H1 (cell line): ENCODE measurements at places on chromosomes 12 and 14.
A peak's percentile ranks its signal among the peaks of the same experiment; 100 is the strongest.

- DNase-seq: no peak
These were observed 16.3 kb upstream of the NAV3 start for GRCh38 chr12:77814386-77814785.

DNA sequence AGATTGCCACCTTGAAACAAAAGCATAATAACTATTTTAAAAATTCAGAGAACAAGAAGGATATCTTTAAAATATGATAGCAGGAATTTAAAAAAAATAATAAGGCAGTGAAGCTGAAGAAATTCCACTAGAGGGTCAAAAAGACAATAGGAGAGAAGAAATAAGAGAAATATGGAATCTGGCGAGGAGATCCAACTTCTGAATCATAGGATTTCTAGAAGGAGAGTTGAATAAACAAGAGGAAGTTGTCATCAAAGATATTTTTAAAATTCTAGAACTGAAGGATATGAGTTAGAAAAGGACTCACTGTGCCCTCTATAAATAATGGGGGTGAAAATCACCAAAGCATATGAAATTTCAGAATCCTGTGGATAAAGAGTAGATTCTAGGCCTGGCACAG lies 26.8 kb upstream of the TOMM20L start:
- DNase-seq: no peak

GRCh38 chr12:94792693-94793092 lies 142.3 kb upstream of the TMCC3 start:
- no peak for DNase-seq

DNA sequence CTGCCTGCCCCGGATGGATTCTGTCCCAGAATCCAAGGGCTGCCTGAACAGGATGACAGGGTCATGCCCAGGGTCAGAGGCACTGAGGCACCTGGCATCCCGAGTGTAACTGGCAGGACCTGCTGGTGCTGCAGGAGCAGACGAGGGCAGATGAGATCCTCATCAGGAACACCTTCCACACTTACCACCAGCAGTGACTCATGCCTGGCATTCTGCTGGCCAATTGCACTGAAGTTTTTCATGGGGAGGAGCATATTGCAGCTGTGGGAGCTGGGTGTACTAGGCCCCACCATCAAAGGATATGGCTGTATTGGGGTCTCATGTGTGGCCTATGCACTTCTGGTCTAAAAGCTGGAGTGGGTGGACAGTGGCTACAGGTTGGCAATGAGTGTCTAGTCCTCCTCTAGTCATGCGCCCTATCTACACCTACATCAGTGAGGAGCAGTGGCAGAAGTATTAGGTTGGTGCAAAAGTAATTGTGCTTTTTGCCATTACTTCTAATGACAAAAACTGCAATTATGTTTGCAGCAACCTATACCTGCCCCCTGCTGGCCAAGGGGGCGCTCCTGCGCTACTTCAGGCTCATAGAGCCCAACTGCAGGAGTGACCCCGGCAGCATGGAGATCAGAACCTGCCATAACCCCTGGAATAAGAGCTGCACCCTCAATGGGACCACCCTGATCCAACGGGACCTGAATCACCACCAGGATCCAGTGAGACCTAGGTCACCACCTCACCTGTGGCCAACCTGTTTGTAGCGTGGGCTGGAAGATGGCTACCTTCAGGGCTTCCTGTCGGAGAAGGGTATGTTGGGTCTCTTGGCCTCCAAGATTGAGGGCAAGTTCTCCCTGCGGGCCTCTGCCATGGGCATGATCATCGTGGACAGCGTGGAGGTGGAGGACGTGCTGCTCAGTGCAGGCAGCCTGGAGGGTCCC lies 8.0 kb upstream of the C12orf42 start:
- no peak for DNase-seq

DNA sequence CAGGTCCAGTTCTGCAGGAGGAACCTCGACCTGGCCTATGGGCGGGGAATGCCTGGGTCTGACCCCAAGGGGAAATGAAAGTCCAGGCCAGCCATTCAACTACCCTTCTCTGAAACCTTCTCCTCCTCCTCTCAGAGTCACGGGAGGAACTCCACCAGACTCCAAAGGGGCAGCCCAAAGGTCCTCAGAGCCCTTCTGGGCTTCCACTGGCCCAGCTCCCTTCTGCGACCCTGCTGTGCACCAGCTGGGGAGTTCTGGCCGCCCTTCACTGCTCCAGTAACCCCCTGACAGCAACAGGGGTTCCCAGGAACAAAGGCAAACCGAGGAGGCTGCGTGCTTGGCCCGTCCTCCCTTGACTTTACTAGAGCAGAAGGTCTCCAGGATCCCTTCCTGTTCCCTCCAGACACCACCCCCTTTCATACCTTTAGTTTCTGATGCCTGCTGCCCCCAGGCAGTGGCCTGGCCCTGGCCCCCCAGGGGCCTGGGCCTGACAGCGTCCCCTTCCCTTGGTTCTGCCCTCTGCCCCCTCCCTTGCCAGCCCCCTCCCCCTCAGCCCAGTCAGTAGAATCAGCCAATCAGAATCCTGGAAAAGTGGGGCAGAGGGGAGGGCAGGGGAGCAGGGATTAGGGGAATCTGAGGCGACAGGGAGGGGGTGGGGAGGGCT lies 850 bp upstream of the ZNF385A start:
- DNase-seq: no peak

DNA sequence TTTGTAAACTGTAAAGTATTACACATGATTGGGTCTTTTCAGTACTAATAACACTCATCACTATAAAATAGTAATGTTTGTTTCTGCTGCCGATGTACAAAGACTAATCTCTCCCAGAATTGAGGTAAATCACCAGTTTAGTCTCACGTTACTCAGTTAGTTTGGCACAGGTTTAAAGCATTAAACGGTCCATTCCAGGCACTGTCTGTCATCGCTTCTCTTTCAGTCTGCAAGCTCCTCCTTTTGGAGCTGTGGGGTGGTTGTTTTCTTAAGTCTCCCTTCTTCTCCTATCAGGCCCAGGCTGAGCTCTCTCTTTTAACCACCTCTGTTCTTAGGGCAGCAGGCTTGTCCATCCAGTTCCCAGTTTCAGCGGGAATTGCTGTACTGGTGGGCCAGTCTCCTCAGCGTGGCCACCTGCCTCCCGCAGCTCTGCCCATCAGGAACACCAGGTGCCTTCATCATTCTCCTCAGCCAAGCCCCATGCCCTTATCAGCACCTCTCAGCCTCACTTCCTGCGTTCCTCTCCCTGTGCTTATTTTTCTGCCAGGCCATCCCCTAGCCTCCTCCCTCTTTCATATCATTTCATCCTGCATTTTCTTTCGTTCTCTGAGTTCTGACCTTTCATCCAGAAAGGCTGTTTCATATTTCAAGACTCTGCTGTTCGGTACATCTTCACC lies 149.0 kb downstream of the TGFB3 start:
- no peak for DNase-seq

DNA sequence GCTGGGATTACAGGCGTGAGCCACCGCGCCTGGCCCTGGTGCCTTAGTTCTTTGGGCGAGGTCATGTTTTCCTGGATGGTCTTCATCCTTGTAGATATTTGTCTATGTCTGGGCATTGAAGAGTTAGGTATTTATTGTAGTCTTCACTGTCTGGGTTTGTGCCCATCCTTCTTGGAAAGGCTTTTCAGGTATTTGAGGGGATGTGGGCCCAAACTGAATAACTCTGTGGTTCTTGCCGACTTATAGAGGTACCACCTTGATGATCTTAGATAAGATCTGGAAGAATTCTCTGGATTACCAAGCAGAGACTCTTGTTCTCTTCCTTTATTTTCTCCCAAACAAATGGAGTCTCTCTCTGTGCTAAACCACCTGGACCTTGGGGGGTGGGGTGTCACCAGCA lies 18.9 kb downstream of the FGD4 start:
- no peak for DNase-seq

- no peak for DNase-seq
These were observed 12.3 kb upstream of the LBHD2 start for GRCh38 chr14:103071544-103072251.

DNA sequence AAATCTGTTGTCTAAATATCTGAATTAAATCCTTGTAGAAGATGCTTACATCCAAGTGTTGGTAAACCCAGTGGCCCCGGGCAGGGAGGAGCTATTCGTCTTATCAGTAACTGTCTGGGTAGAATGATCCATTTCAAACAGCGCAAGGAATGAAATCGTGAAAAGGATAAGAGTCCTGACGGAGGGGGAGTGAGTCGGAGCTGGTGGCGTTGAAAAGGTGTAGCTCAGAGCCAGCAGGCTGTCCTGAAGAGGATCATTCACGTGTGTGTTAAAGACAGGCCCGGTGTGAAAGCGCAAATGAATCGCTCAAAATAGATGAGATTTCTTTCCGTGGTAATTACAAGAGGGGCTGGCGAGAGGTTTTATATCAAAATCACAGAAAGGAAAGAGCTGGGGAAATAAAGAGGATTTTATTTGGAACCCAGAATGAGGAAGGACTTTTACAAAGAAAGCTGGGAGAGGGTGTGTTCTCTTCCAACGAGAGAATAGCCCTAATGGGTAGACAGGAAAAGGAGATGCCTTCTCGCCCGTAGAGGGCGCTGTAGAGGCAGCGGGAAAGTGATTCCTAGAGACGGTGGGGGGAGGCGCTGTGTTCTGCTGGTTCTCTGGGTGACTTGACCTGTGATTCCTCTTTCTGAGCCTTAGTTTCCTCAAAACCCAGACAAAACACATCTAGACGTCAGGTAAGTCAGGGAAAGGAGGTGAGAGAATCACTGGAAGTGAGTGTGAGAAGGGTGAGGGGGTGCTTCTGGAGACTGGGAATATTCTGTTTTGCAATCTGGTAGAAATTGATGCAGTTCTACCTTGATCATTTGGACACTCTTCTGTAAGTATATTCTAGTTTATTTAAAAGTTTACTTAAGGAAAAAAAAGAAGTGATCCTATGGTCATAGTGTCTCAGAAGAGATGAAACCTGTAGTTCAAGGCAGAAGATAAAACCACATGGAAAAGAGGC lies 39.3 kb downstream of the SRRM4 start:
- DNase-seq: peak; percentile 94

GRCh38 chr12:57755454-57756372 lies 810 bp downstream of the MARCHF9 start:
- DNase-seq: no peak

- no peak for DNase-seq
These were observed 409.0 kb upstream of the PDE3A start for GRCh38 chr12:19959353-19959752.

DNA sequence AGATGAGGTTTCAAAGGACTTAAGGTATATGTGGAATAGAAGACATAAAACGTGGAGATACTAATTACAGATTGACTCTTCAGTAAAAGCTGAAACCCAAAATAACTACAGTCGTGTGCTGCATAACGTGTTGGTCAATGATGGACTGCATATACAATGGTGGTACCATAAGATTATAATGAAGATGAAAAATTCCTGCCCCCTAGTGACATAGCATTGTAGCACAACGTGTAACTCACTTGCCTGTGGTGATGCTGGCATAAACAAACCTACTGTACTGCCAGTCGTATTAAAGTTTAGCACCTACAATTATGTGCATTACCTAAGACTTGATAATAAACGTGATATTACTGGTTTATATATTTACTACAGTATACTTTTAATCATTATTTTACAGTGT lies 150.3 kb downstream of the LRRK2 start:
- DNase-seq: no peak

GRCh38 chr12:8948701-8949341 lies 624 bp downstream of the M6PR start:
- DNase-seq: peak; percentile 48

DNA sequence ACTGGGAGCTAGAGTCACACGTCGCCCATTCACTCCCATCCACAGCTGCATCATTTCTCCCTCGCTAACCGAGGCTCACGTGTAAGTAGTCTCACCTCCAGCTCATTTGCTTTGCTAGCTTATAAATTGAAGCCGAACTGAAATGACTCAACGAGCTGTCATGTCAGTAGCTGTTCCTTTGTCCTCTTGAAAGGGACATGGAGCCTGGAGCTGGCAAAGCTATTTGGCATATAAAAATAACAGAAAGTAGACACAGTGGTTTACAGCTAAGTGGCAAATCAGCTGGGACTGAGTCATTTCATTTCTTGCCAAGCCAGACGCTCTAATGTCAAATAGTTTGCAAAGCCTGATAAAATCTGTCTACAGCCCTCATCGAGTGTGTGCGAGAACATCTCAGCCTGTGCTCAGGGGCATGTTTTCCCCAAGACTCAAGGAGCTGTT lies 114.4 kb upstream of the TMEM233 start:
- no peak for DNase-seq

DNA sequence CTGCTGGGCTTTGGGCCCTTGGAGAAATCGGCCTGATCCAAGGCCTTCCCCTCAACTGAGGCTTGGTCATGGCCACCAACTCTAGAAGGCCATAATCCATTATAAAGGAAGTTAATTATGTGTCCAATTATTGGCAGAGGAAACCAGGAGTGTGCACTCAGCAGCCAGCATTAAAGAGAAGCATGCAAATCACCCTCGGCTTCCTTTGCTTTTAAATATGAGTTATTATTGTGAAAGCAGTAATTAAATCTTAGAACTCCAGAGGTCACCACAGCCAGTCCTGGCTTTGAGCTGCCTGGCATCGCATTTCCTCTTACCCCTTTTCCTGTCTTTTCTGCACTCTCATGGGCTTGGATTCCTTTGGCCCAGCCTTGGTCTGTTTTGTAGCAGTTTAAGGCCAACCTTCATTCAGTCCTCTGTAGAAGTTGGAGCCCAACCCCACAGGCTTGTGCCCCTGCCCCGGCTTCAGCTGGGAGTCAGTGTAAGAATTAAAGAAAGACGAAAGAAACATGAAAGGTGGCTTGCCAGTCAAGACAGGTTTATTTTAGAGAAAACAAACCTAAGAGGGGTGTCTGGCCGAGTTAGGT lies 14.7 kb upstream of the KRT86 start:
- no peak for DNase-seq

GRCh38 chr12:101939856-101940265 lies 62.5 kb downstream of the DRAM1 start:
- DNase-seq: peak; percentile 41

DNA sequence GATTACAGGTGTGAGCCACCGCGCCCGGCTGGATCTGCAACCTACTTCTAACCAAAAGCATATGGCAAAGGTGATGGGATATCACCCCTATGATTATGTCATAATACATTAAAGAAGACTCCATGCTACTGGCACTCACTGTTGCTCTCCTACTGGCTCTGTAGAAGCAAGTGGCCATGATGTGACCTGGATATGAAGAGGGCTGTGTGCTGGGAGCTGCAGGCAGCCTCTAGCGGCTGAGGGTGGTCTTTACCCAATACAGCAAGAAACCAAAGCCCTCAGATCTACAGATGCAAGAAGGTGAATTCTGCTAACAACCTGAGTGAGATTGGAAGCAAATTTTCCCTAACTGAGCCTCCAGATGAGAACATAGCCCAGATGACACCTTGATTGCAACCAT lies 34.2 kb upstream of the TRIM9 start:
- no peak for DNase-seq

DNA sequence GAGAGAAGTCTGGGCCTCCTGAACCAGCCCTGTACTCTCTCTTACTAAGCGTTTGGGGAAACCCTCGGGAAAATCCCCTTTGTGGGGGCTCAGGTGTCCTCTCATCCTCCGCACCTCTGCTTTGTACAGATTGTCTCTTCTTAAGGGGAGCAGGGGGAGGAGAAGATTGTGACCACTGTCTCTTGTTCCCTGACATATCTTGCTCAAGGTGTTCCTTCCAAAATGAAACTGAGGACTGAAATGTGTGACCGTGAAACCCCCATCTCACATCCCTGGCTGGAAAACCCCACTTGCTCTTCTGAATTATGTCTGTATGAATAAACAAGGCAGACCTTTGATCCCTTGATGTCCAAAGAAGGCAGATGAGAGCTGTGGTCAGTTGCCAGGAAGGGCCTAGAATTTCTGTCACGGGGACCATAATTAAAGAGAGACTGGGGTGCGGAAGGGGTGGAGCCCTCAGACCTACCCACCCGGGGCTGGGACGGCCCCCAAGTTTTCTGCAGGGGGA lies 369.8 kb downstream of the AACS start:
- DNase-seq: no peak

- DNase-seq: no peak
These were observed 115.2 kb upstream of the PELI2 start for GRCh38 chr14:56002876-56003625.

GRCh38 chr12:10512798-10513197 lies 7.1 kb downstream of the EIF2S3B start:
- no peak for DNase-seq
